ENCODE measurements at places on chromosomes 3 and 15. TPM values are rescaled to one million over a fixed set of nuclear protein-coding genes. Genes with fewer than 3 reads are reported as not detected.

GRCh38 chr15:38304481-38304880 is 51.8 kb downstream of the SPRED1 start:
- DNase-seq = no peak

FRMD5 gene
- total RNA-seq = not detected

- DNase-seq = no peak
Observed at GRCh38 chr3:139107424-139108252, 62.9 kb upstream of the PRR23C start.

GRCh38 chr15:75361989-75362641 is 6.3 kb downstream of the MAN2C1 start:
- no peak for DNase-seq

DNA sequence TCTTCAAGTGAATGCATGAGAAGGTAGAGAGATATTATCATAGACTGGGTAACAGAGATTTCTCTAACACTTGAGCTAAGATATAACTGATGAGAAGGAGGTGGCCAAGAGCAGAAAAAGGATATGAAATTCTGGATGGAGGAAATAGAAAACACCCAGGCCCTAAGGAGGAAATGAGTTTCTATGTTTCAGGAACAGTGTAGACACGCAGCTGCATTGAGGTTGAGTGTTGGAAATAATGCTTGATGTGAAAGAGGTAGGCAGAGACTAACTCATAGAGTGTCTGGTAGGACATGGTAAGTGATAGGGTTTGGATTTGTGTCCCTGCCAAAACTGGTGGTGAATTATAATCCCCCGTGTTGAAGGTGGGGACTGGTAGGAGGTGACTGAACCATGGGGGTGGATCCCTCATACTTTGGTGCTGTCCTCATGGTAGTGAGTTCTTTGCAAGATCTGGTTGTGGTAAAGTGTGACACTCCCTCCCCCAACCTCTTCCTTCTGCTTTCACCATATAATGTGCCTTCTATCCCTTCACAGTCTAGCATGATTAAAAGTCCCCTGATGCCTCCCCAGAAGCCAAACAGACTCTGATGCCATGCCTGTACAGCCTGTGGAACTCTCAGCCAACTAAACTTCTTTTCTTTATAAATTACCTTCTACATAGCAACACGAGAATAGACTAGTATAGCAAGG is 787.3 kb downstream of the EDEM1 start:
- no peak for DNase-seq
